ENCODE measurements at places on chromosomes 5 and 9. TPM values are rescaled to one million over a fixed set of nuclear protein-coding genes. Genes with fewer than 3 reads are reported as not detected.
A peak's percentile ranks its signal among the peaks of the same experiment; 100 is the strongest.

Gene CTSL
- total RNA-seq: 24.6 TPM

Gene ADAMTSL2
- 0.85 TPM for total RNA-seq

Gene PSIP1
- 14.6 TPM for total RNA-seq

Gene ARL14EPL
- total RNA-seq: not detected

Gene PAEP
- total RNA-seq: not detected

DNA sequence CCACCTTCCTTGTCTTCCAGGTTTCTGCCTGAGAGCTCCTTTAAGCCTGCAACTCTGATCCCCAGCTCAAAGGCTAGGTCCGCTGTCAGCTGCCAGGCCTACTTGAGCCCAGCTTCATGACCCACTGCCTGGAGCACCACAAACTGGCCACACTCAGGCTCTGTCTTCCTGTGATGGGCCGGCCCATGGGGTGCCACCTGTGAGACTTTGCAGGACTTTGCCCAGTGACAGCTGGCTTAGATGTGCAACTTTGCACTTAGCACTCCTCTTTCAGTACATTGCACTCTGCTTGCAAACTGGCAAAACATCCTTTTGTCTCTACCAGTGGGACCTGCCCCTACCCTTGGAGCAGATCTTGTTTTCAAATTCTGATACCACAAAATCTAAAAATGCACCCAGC lies 311.5 kb upstream of the PDE4D start:
- no peak for DNase-seq

- DNase-seq: no peak
Observed at GRCh38 chr5:86465052-86465838, 152.5 kb upstream of the COX7C start.

DNA sequence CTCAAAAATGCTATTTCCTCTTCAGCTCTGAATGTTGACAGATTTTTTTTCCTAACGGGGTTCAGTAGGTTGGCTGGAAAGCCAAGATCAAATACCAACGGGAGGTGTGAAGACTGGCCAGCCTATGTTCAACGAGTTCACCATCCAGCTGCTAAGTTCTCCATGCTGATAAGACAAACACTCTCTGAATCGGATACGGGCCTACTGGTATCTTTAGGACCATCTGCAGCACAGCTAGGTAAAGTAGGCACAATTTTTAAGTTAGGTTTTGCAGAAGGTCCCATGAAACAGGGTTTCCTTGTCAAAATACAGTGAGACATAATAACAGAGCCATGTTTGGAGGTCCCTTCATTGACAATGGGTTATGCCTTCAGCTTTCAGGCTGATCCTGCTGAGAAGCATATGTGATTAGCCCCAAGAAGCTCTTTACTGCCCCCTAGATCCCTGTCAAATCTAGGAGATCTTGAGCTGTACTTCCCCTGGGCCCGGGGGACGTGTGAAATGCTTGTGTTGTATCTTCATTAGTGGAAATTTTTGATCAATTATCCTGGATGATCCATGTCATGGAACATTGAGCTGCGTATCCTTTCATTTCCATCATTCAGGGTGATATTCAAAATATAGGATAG lies 60.6 kb downstream of the PGM5 start:
- DNase-seq: no peak

GRCh38 chr5:16721151-16722096 lies 104.6 kb upstream of the RETREG1 start:
- DNase-seq: no peak

DNA sequence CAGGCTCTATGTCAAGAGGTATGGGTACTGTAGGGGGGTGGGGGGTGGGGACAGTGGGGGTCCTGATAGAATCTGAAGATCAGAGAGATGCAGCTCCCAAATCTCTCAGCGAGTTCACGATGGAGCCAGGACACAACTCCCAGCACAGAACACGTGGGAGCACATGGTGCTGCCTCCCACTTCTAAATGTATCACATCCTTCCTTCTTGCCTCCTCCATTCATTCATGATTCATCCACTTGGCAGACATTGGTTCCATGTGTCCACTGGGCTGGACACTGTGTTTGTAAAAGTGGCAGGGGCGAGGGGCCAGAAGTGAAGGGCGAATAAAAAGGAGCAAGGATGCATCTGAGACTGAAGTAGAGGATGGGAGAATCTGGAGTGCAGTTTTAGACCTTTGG lies 33.9 kb downstream of the SH3TC2 start:
- no peak for DNase-seq

GRCh38 chr5:84614906-84615305 lies 230.2 kb upstream of the EDIL3 start:
- DNase-seq: no peak

GRCh38 chr5:32500181-32500580 lies 55.6 kb upstream of the ZFR start:
- DNase-seq: no peak

DNA sequence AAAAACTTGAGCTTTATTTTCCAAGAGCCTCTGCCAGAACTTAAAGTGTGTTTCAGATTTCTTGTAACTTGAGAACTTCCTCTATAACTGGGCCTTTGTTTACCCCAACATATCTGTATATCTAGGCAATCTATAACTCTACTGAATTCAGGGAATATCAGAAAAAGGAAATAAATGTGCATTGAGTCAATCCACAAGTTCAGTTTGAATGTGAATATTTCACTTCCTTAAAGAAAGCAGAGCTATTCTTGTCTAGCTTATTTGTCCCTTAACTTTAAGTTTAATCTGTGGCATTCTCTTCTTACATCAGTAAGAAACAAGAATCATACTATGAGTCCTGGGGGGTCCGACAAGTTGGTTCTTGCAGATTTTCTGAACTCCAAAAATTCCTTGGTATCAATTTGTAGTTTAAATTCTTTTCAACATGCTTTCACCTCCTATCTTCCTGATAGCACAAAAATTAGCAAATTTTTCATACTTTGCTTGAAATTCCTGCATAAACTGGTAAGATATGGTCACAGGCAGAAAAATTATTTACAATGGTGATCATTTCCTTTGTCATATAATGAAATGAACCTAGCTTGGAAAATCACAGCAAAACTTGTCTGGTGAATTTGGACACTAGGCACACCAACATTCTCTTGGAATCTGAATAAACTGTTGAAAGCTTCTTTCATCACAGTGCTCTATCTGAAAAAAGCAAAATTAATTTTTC lies 19.8 kb upstream of the ITGA1 start:
- DNase-seq: no peak

- DNase-seq: no peak
Observed at GRCh38 chr9:16728137-16728508, 142.3 kb downstream of the BNC2 start.

DNA sequence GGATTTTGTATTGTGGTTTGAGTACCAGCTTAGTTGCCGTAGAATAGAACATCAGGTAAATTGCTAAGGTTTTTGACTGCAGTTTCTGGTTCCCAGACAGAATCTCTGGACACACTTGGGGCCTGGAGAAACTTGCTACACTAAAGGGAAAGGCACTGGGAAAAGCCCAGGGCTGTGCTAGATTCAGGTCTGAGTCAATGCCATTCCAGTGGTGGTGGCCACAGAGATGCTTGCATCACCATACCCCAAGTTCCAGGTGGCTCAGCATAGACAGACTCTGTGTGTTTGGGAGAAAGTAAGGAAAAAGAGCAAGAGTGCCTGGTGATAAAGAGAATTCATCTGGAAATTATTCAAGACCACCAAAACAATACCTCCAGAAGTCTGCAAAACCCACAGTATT lies 120.6 kb downstream of the HMHB1 start:
- DNase-seq: no peak

GRCh38 chr5:57696825-57697570 lies 214.4 kb upstream of the ACTBL2 start:
- DNase-seq: no peak

DNA sequence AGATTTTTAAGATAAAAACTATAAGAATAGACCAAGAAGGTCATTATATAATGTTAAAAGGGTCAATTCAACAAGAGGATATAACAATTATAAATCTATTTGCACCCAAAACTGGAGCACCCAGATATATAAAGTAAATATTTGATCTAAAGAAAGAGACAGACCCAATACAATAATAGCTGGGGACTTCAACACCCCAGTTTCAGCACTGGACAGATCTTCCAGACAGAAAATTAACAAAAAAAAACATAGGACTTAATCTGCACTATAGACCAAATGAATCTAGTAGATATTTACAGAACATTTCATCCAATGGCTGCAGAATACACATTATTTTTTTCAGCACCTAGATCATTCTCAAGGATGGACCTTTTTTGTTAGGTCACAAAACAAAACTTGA lies 331.9 kb downstream of the SPOCK1 start:
- no peak for DNase-seq

DNA sequence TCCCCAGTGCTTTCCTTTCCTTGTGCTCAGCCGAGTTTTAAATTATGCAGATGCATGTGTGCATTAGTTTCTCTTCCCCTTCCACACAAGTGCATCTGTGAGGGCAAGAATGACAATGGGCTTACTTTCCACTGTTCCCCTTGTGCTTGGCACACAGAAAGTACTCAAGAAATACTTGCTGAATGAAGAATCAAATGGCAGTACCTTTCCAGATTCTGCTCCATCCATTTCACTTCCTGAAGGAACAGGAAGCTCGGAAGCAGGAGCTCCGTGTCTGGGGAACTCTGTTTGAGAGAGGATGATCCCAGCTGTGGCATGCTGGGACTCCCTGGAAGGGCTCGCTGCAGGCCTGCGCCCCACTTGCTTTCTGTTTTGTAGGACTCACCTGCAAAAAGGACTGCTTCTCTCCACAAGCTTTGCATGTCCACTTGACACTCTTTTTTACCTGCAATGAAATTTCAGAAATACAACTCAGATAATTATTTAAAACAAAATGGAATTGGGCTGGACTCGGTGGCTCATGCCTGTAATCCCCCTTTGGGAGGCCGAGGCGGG lies 5.5 kb downstream of the MRNIP start:
- no peak for DNase-seq

DNA sequence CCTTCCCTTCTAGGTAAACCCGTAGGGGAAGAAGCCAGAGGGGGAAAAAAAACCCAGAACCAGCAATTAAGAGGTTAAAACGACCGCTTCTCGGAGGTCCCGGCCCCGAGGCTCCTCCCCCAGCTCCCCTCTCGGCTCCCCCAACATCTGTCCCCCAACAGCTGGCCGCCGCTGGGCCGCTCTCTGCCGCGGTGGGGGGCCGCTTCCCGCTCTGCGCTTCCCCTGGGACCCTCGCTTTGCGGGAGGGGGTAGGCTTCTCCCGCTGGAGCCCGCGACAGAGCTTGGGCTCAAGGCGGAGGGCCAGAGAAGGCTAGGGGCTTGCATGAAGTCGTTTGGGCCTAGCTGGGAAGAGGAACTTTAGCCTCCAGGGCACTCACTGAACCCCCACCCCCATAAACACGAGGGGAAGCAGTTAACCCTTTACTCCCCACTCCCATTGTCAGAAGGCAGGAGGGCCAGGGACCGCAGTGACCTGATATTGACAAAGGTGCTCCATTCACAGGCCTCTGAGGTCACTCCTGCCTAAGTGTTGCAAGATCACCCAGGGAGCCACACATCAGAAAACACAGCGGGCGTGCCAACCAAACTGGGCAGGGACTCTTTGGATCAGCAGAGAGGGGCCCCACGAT lies 7.5 kb downstream of the LHX6 start:
- DNase-seq: no peak

GRCh38 chr5:60386436-60387050 lies 313.4 kb downstream of the DEPDC1B start:
- DNase-seq: no peak

DNA sequence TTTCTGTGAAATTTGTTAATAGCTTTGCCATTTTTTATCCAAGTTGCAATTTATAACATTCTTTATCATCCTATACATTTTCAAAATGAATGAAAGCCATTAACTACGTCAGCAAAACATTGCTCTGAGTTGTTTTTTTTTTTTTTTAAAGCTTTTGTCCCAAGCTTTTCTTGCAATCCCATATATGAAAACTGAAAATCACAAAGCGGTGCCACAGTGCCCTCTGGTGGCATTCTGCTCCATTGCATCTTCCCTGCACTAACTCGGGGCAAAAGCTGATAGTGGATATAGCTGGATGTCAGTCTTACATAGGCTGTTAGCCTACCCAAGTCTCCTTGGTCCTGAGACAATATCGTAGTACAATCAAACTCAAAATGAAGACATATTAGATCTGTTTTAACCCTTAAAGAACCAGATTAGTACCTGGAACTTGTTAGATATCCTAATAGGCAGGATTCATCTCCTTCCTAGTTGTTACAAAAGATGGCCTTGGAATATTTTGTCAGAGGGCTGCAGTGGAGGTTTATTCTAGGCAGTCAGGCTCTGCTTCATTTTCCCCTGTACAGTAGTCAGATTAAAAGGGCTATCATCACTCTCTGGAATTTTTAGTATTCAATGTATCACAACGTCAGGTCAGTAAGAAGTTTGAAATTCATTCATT lies 669.9 kb downstream of the PTPRD start:
- peak; percentile 55 for DNase-seq

DNA sequence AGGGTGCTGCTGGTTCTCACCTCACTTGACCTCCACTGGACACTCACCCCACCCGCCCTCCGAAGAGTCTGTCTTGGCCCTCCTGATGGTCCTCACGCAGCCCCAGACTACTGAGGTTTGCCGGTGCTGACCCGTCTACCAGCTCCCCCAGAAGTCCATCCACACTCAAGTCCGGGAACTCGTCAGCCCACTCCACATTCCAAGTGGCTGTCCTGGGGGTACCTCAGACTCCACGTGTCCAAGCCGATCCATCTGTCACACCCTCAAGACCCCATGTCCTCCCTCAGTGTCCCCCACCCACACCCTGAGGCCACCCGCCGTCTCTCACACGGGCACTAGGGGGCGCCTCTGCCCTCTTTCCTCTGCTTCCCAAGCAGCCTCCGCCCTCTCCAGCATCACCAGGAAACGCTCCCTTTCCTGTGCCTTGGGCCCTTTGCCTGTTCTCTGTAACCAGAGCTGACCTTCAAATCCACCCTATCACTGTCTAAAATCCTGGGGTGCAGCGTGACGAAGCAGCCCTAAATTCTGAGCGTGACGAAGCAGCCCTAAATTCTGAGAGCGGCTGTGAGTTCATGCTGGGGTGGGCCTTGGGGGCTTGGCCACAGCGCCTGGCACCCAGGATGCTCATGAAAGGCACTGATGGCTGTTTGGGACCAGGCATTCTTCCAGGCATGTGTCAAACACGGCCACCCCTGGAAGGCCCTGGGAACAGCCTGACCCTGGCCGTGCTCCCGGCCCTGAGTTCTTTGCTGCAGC lies 95.7 kb downstream of the KCNT1 start:
- no peak for DNase-seq

DNA sequence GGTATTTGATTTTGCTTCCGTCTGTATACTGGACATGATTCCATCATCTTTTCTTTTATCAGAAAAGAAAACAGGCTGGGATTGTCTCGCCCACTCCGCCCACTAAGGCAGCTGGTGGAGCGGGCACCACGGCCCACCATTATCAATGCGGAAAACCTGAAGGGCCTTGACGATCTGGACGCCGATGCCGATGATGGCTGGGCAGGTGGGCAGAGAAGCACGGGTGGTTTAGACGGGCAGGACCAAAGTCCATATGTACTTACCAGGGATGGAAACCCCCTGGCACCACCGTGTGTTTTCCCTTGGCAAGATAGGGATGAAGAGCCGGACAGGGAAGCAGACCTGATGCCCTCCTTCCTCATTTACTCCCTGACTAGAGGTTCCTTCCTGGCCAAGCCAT lies 53.7 kb downstream of the PRRC2B start:
- peak; percentile 28 for DNase-seq

Data from suprapubic skin (tissue), 4 donors.